ENCODE measurements at places on chromosomes 7 and 10. TPM values are rescaled to one million over a fixed set of nuclear protein-coding genes. Genes with fewer than 3 reads are reported as not detected.

SPDYE11 gene
- not detected for total RNA-seq

- DNase-seq: no peak
These were observed 231.8 kb upstream of the FOXP2 start for GRCh38 chr7:114182837-114183236.

DNA sequence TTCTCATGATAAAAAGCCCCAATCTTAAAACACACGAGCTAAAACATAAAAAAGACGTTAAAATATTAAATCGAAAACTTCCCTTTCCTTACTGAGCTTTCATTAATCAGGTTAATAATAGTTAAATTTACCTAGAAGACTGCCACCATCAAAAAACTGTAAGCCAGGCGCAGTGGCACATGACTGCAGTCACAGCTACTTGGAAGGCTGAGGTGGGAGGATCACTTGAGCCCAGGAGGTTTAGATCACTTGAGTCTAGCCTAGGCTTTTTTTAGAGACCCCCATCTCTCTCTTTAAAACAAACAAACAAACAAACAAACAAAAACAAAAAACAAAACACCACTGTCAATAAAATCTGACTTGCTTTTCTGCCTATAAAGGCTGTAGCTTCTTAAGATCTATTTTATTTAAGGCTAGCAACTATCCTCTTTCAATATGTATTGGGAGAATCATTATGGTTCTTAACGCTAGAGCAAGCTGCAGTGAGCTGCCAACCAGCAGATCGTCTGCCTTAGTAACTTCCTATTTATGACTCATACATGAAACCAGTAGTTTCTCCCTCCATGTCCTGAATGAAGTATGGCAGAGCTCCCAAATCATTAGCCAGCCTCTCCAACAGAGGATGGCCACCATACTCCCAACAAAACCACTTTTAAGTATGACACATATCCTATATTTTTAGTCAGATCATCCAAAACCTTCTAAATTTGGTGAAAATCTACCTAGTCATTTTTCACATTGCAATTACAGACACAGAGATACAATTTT lies 163.7 kb downstream of the SRPK2 start:
- no peak for DNase-seq

GCC1 gene
- 16.8 TPM for total RNA-seq

DNA sequence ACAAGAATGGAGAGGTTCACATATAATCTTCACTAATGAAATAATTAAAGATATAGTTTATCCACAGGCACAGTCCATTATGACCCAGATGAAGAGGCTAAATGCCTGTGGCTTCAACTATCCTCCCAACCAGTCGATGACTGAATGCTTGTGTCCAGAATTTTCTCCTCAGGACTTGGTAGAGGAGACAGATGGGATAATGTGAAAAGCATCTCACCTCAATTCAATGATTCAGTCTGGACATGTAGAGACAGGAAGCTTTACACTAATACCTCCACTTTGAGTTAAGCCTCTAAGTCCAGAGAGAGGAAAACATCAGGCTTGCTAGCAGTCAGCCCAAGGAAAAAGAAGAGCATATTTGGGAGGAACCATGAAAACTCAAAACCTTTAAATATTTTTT lies 59.1 kb upstream of the COL1A2 start:
- DNase-seq: no peak

DNA sequence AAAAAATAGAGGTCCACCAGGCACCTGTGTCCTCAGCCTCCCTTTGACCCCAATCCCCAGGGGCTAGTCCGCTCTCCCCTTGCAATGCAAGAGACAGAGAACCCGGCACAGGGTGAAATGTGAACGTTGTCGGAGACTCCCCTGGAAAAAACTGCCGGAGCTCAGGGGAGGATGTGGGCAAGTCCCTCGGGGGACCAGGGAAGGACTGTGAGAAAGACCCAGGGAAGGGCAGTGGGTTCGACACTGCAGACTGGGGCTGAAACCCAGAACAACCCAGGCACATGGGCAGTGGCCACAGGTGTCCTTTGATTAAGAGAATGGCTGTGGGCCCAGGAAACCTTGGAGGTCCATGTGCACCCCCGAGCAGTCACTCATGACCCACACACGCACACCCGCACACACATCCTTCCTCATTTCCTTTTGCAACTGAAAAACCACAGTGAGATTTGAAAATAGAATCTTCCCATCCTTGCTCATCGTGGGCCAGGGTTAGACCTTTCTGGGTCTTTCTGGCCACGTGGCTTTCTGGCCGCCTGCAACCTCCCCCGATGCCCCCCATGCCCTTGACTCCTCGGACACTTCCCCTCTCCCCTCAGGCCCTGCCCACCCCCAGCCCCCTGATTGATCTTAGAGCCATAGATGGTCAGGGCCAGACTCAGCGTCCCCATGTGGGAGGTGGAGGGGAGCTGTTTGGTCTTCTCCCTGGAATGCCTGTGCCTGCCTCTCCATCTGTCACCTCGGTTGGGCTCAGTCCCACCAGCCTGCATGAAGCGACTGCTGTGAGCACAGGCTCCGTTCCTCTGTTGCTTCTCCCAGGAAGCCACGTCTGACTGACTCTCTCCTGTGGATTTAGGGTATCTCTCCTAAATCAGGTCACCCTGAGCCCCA lies 7.9 kb downstream of the LAT2 start:
- no peak for DNase-seq

DNA sequence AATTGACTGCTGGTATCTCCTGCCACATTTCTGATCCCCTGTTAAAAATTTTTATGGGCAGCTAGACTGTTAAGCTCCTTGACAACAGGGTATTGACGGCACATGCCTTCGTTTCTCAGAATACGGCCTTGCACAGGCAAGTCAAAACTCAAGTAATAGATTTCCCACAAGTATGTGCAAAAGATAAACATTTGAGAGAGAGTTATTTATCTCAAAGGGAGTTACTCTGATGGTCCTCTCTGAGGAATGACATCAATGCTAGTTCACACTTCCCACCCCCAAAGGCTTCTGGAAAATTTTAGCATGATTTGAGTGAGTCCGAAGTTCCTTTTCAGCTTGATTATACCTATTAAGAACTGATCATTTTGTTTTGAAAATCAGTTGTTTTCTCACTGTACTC lies 71.9 kb downstream of the JCAD start:
- DNase-seq: no peak

MLLT10 gene
- 72.3 TPM for total RNA-seq

FAS gene
- total RNA-seq: 3.1 TPM

RARRES2 gene
- total RNA-seq: 59.9 TPM

DNA sequence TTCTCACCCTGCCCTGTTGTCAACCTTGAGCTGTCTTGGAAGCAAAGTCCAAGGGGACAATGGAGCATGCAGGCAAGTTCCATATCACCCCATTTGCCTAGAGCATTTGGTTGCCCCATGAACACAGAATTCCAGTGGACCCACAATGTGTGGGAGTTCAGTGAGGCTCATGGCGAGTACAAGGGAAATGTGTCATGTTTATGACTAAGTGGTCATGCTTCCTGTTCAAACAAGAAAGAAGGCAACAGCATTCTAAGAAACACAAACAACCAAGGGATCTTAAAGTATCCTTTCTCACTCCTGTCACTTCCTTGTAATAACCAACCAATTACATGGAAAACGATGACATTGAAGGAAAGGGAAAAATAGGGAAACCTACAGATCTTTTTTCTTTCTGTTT lies 513.0 kb downstream of the INHBA start:
- no peak for DNase-seq

GRCh38 chr7:81608748-81609382 lies 161.0 kb downstream of the HGF start:
- DNase-seq: no peak

DNA sequence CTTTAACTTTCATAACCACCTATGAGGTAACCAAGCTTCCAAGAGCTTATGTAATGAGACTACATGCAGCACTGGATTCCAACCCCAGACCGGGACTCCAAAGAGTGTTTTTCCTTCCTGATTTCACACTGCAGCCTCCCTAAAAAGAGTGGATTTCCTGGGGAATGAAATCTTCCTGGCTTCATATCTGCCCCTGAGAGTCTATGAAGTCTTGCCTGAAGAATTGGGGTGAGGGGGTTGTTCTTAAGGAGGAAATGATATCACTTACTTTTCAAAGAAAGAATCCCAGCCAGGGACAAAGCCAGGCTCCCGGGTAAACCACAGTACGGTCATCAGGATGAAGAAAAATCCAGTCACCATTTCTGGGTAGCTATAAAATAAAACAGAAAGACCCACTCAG lies 29.7 kb downstream of the STMP1 start:
- DNase-seq: no peak

DNA sequence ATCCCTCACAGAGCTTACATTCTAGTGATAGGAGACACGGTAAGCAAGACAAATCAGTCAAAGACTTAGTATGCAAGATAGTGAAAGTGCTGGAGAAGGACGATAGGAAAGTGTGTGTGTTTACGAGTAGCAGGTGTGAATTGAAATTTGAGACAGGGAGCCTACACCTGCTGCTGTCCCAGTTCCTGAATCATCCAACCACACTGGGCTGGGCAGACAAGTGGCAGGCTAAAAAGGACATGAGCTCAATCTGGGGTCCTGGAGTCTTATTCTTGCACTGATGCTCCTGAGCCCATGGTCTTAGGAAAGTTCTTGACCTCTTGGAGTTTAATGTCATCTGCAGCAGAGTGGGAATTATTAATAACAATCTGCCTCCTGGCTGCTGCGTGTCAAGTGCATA lies 16.2 kb downstream of the RBP3 start:
- DNase-seq: no peak

CCDC136 gene
- 28.7 TPM for total RNA-seq

WNT8B gene
- total RNA-seq: not detected

DNA sequence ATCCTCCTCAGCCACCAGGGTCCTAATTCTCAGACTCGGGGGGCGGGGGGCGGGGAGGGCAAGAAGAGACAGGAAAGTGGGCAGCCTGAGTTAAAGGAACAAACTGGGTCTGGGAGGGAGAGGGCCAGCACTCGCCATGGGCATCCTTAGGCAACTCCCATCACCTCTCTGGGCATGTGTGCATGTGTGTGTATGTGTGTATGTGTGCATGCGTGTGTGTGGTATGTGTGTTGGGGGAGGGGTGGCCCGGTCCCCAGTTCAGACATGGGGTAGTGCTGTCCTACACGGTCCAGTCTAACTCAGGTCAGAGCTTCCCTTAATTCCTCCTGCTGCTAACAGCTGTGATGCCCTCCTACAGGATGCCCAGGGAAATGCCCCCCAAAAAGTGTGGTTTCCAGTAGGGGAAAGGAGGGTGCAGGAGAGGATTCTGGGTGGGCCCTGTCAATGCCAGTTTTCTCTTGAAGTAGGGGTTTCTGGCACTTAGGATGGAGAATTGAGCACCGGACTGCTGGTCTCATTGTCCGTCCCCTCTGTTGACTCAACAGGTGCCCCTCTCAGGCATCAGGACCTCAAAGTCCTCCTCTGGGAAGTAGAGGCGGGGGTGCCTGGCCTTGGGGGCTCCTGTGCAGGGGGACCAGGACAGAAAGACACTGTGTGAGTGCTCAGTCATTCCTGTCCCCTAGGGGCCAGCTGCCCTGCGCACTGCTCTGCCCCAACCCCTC lies 15.1 kb upstream of the ZMIZ1 start:
- DNase-seq: no peak

DNA sequence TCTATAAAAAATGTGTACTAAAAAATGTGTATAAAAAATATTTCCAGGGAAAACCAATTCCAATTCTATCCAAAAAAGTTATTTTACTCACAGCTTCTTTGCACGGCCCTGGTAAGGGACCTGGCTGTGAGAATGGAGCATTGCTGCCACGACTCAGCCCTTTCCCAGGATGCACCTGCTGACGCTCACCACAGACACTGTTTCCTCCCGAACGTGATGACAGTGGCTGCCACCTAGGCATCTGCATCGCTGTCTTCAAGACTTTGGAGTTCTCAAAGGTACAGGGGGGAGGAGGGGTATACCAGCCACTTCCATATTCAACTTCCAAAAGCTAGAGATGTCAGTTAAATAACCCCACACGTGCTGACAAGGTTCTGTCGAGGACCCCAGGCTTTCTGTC lies 23.9 kb upstream of the PTPRN2 start:
- DNase-seq: no peak

DNA sequence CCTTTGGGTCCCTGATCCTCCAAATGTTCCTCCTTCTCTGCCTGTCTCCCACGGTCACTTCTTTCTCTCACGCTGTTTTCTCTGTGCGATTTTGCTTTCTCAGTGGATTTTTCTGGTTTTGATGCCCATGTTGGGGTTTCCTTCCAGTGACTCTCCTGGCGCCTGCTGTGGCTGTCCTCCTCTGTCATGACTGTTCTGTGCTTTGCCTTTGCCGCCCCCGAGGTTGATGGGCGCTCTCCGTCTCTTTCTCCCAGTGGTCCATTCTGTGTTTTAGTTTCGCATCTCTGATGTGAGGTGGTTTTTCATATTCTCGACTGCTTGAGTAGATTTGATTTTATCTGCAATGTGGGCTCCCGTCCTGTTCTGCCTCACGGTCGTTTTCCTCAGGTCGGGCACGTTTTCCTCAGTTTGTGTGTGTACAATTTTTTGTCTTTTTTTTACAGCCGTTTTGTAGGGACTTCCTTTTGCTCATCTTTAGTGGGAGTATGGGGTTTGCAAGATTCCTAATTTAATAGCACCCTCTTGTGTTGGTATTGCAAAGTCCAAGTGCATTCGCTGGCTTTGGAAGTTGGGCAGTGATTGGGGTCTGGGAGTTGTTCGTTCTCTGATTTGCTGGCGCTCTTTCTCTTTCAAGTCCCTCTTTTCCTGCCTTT lies 100.0 kb downstream of the INPP5A start:
- peak; percentile 53 for DNase-seq

- DNase-seq: no peak
These were observed 603.8 kb upstream of the LRRTM3 start for GRCh38 chr10:66321723-66322665.

GRCh38 chr7:120550494-120551048 lies 277.6 kb downstream of the KCND2 start:
- no peak for DNase-seq

DNA sequence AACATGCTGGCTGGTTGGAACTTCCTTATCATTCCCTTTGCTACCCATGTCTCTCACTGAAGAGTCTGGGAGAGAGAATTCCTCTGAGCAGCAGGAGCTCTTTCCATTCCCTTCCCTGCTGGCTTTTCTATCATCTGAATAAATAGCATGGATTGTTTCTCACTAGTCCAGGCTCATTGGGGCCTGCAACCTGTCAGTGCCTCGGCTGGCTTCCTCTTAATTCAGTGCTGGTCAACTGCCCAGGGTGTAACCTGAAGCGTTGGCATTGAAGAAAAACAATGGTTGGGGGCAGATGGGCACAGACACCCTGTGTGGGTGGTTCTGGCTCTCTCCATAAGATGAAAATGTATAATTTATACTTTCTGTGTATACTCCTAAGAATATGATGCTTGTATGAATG lies 155.6 kb downstream of the ANLN start:
- no peak for DNase-seq

All from H9 (cell line).